ENCODE measurements at places on chromosomes 4 and X.

DNA sequence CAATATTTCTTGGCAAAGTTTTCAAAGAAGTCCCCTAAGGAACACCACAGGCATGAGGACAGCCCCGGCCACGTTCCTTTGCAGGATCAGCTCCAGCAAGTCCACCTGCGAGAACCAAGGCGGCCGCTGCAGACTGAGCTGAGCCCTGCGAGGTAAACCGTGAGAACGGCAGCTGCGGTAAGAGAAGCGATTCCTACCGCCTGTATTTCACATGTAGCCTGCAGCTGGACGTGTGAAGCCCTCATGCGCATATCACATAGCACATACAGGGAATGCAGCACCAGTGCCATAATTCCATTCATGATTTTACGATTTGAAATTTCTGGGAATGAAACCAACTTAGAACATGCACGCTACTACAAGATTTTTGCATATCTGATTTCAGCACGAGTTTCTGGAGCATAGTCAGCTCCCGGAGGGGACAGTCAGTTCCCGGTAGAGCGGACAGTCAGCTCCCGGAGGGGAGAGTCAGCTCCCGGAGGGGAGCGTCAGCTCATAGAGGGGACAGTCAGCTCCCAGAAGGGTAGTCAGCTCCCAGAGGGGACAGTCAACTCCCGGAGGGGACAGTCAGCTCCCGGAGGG lies 41.7 kb downstream of the FGFRL1 start:
- H3K4me1 ChIP-seq, result peaks cover 5% of the 10 kb centered on the region
- no peaks in the 10 kb centered on the region for H3K27me3 ChIP-seq
- H3K4me3 ChIP-seq, result no peak overlapping the region
- no peak overlapping the region for H3K27ac ChIP-seq
- no peak for DNase-seq

GRCh38 chr4:164876700-164877324 lies at the start of gene APELA:
TSS of gene APELA (plus strand) at chr4:164877178. CDS start at chr4:164877332, 154 bp downstream.
- no peak for DNase-seq
- no peak within 1 kb of the TSS for H3K27ac ChIP-seq
- H3K36me3 ChIP-seq, result no peaks in the 10 kb centered on the region
- H3K4me3 ChIP-seq, result no peak within 1 kb of the TSS
- no peaks in the 10 kb centered on the region for H3K4me1 ChIP-seq
- H3K27me3 ChIP-seq, result peaks cover 21% of the 10 kb centered on the region

DNA sequence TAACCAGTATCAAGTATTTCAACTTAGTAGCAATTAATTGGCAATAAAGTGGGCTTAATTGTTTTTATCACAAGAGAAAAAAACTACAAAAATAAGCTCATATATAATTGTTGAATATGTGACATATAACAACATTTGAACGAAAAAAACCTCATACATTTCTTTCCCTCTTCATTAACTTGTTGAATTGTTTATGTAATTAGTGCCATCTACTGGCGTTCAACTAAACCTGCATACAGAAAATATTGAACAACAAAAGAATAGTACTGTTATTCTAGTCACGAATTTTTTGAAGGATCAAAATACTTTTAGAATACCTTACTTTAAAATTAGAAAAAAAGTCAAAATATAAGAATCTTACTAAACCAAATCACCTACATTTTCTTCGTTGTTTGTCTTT lies 586.5 kb upstream of the FTHL17 start:
- H3K27me3 ChIP-seq, result no peaks in the 10 kb centered on the region
- no peak for DNase-seq
- H3K36me3 ChIP-seq, result no peaks in the 10 kb centered on the region
- no peak overlapping the region for H3K4me3 ChIP-seq
- no peaks in the 10 kb centered on the region for H3K4me1 ChIP-seq

GRCh38 chr4:31360786-31361185 lies 640.6 kb downstream of the PCDH7 start:
- H3K36me3 ChIP-seq, result no peaks in the 10 kb centered on the region
- DNase-seq, result no peak
- H3K27me3 ChIP-seq, result no peaks in the 10 kb centered on the region
- no peak overlapping the region for H3K4me3 ChIP-seq

DNA sequence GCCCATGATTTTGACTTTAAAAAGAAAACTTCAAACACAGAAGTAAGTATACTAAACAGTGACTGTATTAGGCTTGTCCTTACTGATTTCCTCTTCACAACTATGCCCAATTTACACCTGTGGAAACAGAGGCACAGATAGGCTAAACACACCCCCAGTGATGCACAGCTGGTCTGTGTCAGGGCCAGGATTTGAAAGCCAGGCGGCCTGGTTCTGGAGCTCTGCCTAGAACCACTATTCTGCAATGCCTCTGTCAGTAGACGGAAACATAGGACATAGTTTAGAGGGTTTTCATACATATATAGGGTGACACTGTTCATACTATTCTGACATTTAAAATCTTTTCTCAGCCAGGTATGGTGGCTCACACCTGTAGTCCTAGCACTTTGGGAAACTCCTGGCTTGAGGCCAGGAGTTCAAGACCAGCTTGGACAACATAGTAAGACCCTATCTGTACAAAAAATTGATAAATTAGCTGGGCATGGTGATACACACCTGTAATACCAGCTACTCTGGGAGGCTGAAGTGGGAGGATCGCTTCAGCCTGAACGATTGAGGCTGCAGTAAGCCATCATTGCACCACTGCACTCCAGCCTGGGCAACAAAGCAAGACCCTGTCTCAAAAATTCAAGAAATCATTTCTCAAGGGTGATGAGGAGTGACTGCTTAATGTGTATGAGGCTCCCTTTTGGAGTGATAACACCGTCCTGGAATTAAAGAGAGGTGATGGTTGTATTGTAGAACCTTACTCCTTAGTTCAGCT lies 23.0 kb upstream of the CBR4 start:
- H3K4me3 ChIP-seq, result no peak overlapping the region
- H3K27me3 ChIP-seq, result peaks cover 3% of the 10 kb centered on the region
- no peaks in the 10 kb centered on the region for H3K4me1 ChIP-seq

GRCh38 chr4:138341739-138342415 lies 99.7 kb upstream of the SLC7A11 start:
- DNase-seq, result no peak
- peaks cover 19% of the 10 kb centered on the region for H3K4me1 ChIP-seq
- H3K36me3 ChIP-seq, result no peaks in the 10 kb centered on the region
- H3K27ac ChIP-seq, result no peak overlapping the region
- H3K27me3 ChIP-seq, result peaks cover 3% of the 10 kb centered on the region

DNA sequence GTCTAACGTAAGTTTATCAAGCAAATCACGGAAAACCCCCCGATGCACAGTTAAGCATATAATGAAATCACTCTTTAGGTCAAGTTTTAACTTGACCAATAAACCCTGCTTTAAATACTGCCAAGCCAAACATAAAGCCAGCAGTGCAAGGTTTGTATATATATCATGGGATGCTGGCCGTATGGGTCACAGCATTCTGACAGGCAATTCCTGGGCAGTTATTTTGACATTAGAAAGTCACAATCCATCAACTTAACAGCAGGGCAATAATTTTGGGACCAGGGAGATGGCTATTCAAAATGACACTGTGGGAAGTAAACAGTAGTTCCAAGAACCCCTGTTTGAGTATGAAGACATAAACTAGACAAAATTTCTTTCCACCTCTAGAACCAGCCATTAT lies 116.9 kb downstream of the ZNF827 start:
- H3K36me3 ChIP-seq, result peaks cover 17% of the 10 kb centered on the region
- H3K4me3 ChIP-seq, result no peak overlapping the region
- no peaks in the 10 kb centered on the region for H3K27me3 ChIP-seq
- DNase-seq, result no peak
